Caco-2 (cell line): ENCODE measurements at places on chromosomes 6 and 20. TPM values are rescaled to one million over a fixed set of nuclear protein-coding genes. Genes with fewer than 3 reads are reported as not detected.
A peak's percentile ranks its signal among the peaks of the same experiment; 100 is the strongest.

The FERMT1 gene
- total RNA-seq: 30.1 and 34.7 TPM in 2 replicates

The HEY2 gene
- total RNA-seq: 0.12 TPM in 1 of 2 replicates, not detected in the other

The ACOT13 gene
- total RNA-seq: 55.6 and 63.1 TPM in 2 replicates

The NXT1 gene
- total RNA-seq: 33.6 and 34.1 TPM in 2 replicates

The FAM209A gene
- 0.57 and 1.2 TPM in 2 replicates for total RNA-seq

The SIGLEC1 gene
- total RNA-seq: not detected in 2 replicates

The CASS4 gene
- total RNA-seq: 0.64 and 0.67 TPM in 2 replicates

DNA sequence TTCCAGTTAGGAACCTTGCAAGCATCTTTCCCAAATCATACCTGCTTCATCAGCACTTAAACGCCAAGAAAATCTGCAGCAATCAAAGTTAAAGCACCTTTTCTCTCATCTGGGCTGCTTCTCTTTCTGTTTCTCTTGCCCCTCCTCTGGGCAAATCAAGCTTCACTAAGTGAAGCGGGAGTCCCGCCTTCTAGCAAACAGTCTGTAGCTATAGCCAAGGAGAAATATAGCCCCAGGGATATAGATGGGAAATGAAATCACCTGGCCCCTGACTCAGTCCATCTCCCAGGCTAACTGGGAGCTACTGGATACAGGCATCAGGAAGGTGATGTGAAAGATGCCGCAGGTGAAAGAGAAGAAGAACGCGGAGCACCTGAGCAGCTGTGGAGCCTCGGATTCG, 481.9 kb downstream of the C6orf118 start:
- H3K27me3 ChIP-seq: no peaks in the 10 kb centered on the region
- H3K4me3 ChIP-seq: no peak overlapping the region
- no peaks in the 10 kb centered on the region for H3K36me3 ChIP-seq
- H3K4me1 ChIP-seq: no peaks in the 10 kb centered on the region

DNA sequence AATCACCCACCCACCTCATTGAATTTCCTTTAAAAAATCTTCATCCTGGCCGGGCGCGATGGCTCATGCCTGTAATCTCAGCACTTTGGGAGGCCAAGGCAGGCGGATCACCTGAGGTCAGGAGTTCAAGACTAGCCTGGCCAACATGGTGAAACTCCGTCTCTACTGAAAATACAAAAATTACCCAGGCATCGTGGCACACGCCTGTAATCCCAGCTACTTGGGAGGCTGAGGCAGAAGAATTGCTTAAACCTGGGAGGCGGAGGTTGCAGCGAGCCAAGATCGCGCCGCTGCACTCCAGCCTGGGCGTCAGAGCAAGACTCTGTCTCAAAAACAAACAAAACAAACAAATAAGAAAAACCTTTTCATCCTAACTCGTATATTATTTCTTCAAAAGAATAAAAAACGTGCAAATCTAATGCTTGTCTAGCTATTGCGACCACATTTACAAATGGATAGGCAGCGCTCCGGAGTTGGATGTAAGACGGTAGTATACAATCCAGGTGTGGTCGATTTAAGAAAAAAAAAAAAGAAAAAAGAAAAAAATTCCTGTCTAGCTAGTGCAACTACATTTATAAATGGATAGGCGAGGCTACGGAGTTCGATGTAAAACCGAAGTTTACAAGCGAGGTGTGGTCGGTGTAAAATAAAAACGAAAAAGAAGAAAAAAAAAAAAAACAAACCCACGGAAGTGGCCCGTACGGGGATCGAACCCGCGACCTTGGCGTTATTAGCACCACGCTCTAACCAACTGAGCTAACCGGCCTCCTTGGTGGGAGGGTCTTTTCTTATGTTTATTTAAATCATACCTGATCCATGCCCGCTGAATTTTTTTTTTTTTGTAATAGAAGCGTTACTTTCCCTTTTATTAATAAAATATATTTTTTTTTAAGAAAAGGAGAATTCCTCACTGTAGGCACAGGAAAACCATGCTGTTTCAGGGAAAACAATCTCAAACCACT, 70.7 kb upstream of the PRSS16 start:
- DNase-seq: no peak
- no peaks in the 10 kb centered on the region for H3K36me3 ChIP-seq
- H3K27ac ChIP-seq: peak overlapping the region; percentile 91
- H3K4me1 ChIP-seq: no peaks in the 10 kb centered on the region
- H3K27me3 ChIP-seq: no peaks in the 10 kb centered on the region

DNA sequence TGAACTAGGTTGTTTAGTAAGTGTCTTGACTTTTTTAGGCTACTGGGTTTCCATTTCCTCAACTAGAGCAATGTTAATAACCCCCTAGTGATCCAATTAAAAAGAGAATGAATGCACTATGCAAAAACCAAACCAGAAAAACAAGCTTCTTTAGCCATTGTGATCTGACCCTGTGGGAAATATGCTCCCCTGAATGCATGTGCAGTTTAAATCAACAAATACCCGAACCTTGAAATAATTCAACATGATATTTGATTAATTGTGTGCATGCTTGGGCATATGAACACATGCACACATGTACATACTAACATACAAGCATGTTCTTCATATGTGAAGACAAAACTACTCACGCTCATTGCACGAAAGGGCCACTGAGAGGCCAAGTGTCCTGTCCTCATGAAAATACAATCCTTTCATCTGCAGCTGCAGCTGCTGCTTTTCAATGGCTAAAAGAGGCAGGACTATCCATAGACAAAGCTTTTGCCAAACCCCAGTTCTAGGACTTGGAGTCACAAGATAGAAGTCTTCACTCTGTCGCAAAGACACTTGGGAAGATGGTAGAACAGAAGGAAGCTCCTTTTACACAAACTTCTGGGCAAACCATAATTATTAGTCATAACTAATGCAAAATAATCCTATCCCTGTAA, 207.1 kb upstream of the POU3F2 start:
- DNase-seq: no peak
- H3K27me3 ChIP-seq: no peaks in the 10 kb centered on the region
- H3K27ac ChIP-seq: no peak overlapping the region
- no peaks in the 10 kb centered on the region for H3K4me1 ChIP-seq
- no peak overlapping the region for H3K4me3 ChIP-seq

- no peaks in the 10 kb centered on the region for H3K27me3 ChIP-seq
- no peaks in the 10 kb centered on the region for H3K36me3 ChIP-seq
- no peak overlapping the region for H3K4me3 ChIP-seq
Observed at GRCh38 chr6:132693478-132693877, 20.4 kb downstream of the VNN1 start.

DNA sequence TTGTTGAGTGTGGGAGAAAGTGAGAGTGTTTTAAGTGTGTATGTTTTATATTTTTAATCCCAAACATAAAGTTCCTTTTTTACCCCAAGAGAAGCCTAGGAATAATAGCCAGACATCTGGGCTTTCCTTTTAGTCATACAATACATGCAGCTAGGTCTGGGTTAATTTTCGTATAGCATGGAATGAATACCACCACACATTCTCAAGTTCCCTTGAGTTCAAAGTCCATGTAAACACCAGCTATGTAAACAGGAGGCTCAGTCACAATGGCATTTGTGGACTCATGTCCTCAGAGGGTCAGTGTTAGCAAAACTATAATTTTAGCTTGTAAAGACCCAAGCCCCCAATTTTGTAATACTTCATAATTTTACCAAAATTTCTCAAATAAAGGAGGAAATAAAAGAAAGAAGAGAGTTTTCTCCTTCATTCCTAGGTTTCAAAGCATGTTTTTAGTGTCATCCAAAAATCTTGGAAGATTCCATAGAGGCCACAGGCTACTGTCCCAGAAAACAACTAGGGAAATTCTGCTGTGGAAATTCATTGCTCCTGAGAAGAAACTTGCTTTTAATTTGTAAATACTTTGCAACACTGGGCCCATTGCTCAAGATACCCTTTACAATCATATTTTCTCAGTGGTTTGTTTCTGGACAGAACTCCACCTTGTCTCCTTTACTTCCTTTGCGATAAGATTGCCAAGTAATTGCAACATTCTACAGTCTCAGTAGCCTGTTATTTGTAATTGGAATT, 671.2 kb downstream of the COL12A1 start:
- no peaks in the 10 kb centered on the region for H3K36me3 ChIP-seq
- H3K4me3 ChIP-seq: no peak overlapping the region
- DNase-seq: peak; percentile 75
- peak overlapping the region; percentile 90 for H3K27ac ChIP-seq
- peaks cover 27% of the 10 kb centered on the region for H3K4me1 ChIP-seq

GRCh38 chr6:56757588-56757984, 114.9 kb upstream of the DST start:
- H3K4me3 ChIP-seq: no peak overlapping the region
- DNase-seq: peak; percentile 51
- H3K27ac ChIP-seq: no peak overlapping the region
- no peaks in the 10 kb centered on the region for H3K27me3 ChIP-seq
- no peaks in the 10 kb centered on the region for H3K36me3 ChIP-seq
- peaks cover 44% of the 10 kb centered on the region for H3K4me1 ChIP-seq

- DNase-seq: no peak
- H3K4me1 ChIP-seq: no peaks in the 10 kb centered on the region
- H3K27me3 ChIP-seq: no peaks in the 10 kb centered on the region
- no peaks in the 10 kb centered on the region for H3K36me3 ChIP-seq
Observed at GRCh38 chr6:28648878-28649375, 123.2 kb downstream of the GPX5 start.
